Hair follicular keratinocyte (primary cell): ENCODE measurements at places on chromosomes 11 and 22. TPM values are rescaled to one million over a fixed set of nuclear protein-coding genes. Genes with fewer than 3 reads are reported as not detected.

The PNPLA5 gene
- total RNA-seq = not detected in 2 replicates

The MYO7A gene
- total RNA-seq = 0.30 and 0.70 TPM in 2 replicates

The CCDC116 gene
- not detected in 2 replicates for total RNA-seq

The LRRN4CL gene
- total RNA-seq = 0.08 TPM in 2 replicates

The DNAJB13 gene
- not detected in 2 replicates for total RNA-seq

The CACNA1I gene
- total RNA-seq = under 0.01 TPM in 1 of 2 replicates, not detected in the other

The GUCY1A2 gene
- 0.08 TPM in 1 of 2 replicates, not detected in the other for total RNA-seq

The B4GALNT4 gene
- total RNA-seq = 11.0 and 21.8 TPM in 2 replicates

The HBG2 gene
- total RNA-seq = not detected in 2 replicates

The FGF4 gene
- not detected in 2 replicates for total RNA-seq

The TEX12 gene
- not detected in 2 replicates for total RNA-seq

The DYNC2H1 gene
- total RNA-seq = 13.9 and 21.9 TPM in 2 replicates

The C22orf15 gene
- total RNA-seq = not detected in 2 replicates

The FAM227A gene
- total RNA-seq = 0.16 TPM in 1 of 2 replicates, not detected in the other

The BATF2 gene
- total RNA-seq = 0.19 and 0.31 TPM in 2 replicates

The CCDC134 gene
- total RNA-seq = 4.9 and 9.4 TPM in 2 replicates

The TMEM225 gene
- not detected in 2 replicates for total RNA-seq

The OR5L1 gene
- total RNA-seq = not detected in 2 replicates

The LRRC56 gene
- under 0.01 and 0.34 TPM in 2 replicates for total RNA-seq

The SLC22A6 gene
- total RNA-seq = not detected in 2 replicates

The GRAP2 gene
- total RNA-seq = not detected in 2 replicates

The PKDREJ gene
- under 0.01 TPM in 1 of 2 replicates, not detected in the other for total RNA-seq

The TEX54 gene
- total RNA-seq = not detected in 2 replicates

The ADORA2A gene
- total RNA-seq = 0.49 and 1.0 TPM in 2 replicates

The RBM4 gene
- 79.7 and 80.4 TPM in 2 replicates for total RNA-seq

The CECR2 gene
- total RNA-seq = under 0.01 and 0.04 TPM in 2 replicates

The DMC1 gene
- total RNA-seq = 0.39 and 1.7 TPM in 2 replicates

The MARK2 gene
- total RNA-seq = 31.7 and 33.3 TPM in 2 replicates
